MCF 10A (cell line): ENCODE measurements at places on chromosomes 2 and 18. TPM values are rescaled to one million over a fixed set of nuclear protein-coding genes. Genes with fewer than 3 reads are reported as not detected.

Gene ANO7
- 0.14 and 0.15 TPM in 2 replicates for total RNA-seq

DNA sequence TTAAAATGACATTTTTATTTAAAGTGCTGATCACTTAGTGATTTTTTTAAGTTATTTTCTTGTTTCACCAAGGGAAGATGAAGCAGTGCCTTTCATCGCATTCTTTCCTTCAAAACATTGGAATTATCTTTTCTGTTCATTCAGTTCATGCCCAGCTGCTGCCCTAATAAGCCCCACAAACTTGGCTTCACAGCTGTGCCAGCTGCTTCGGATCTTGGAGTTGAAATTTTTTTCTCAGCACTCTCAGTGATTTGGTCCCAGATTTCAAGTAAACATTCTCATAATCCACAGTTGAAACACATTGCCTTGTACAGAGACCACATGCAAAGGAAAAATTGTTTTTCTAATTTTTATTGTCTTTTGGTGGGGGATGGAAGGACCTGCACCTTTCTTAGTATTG lies 353.3 kb upstream of the LRP1B start:
- DNase-seq: no peak

Gene KDM3A
- 21.1 and 34.6 TPM in 2 replicates for total RNA-seq

- DNase-seq: no peak
These were observed 15.7 kb upstream of the CDH7 start for GRCh38 chr18:65735155-65735554.

DNA sequence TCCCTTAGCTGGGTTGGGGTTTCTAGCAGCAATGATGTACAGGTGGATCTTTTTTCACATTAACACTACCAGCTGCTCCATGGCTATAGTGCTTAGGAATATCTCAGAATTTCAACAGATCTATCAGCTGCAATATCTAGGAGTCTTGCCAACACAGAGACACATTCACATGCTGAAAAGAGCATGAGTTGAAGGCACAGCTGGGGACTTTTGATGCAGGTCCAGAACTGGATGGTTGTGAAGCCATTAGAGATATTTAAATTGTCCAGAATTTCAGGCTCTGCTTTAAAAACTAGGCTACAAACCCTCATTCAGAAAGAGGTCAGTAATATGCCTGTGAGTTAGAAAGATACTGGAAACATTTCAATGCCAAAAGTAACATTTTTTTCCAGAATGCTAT lies 122.2 kb upstream of the CCDC195 start:
- DNase-seq: peak; percentile 58

Gene COLEC11
- total RNA-seq: not detected in 2 replicates

DNA sequence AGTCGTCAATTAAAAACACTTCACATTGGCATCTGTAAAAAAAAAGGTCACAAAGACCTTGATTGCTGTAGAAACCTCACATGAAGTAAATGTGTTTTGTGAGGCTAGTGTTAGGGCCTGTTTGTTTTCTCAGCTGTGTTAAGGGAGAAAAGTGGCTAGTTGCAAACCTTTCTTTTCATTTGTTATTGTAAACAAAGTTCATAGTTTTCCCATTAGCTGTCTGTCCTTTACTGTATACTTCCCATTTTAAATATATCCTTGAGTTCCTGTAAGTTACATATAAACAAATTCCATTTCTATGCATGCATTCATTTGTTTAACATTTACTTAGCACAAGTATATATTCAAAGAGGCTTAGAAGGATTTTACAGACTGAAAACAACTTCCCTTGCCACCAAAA lies 1250.2 kb downstream of the LRP1B start:
- DNase-seq: no peak
